Midbrain (tissue), 1 donor: ENCODE measurements at places on chromosomes 16 and 17.
A peak's percentile ranks its signal among the peaks of the same experiment; 100 is the strongest.

DNA sequence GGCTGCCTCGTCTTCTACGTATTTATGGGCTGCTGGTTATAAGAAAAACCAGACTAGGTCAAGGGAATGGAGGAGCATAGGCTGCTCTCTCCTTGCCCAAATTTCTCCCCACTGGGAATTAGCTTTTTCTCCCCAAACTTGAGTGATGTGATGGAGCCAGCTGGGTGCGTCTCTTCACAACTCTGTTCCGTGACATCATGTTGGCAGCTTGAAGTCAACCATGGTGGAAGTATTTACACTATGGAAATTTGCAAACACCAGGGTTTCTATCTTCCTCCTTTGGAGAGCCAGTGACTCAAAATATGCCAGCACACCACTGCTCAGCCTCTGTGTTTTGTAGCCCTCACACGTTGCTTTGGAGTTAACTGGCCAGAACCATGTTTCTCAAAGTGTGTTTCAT lies 78.1 kb downstream of the OR1D5 start:
- no peak for DNase-seq

DNA sequence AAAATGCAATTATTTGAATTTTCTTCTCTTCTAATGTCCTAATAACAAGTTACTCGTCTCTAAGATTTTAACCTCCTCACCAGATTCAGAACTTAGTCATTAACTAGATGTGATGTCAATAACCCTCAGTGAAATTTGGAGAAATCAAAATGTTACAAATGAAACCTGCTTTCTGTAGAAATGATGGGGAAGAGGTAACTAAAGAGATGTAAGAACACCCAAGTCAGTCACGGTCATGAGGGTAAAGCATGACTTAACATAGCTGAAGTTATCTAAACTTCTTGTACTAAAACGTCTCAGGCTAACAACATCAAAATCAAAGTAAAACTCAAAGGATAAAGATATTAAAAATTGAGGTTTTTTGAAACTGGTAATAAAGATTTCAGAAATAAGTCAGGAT lies 9.7 kb downstream of the RNFT1 start:
- no peak for DNase-seq

DNA sequence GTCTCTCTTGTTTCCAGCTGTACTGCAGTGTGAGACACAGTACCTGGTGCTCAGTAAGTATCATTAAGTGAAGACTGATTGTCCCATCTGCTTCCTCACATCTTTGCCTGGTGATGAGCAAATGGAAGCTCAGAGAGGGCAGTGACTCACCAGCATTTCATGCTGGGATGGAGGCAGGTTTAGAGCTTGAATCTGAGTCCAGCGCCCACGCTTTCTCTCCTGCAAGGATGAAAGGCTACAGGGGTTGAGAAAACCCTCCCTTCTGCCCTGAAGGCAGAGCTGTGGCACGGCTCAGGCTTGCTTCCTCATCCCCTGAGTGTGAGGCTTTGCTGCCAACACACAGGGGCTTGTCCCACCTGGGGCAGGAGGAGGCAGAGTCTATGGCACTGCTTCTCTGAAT lies 1.5 kb upstream of the RNF112 start:
- no peak for DNase-seq

DNA sequence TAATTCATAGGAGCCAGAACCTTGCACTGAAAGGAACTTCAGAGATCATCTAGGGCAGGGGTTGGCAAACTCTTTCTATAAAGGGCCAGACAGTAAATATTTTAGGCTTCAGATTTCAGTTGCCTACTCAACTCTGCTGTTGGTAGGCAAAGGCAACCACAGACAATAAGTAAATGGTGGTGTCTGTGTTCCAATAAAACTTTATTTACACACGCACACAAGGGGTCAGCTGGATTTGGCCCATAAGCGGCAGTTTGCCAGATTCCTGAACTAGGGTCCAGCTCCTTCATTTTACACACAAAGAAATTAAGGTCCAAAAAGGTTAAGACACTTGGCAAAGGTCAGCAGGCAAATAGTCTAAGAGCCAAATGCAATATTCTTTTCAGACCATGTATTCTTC lies 107.3 kb downstream of the SPAG9 start:
- no peak for DNase-seq

DNA sequence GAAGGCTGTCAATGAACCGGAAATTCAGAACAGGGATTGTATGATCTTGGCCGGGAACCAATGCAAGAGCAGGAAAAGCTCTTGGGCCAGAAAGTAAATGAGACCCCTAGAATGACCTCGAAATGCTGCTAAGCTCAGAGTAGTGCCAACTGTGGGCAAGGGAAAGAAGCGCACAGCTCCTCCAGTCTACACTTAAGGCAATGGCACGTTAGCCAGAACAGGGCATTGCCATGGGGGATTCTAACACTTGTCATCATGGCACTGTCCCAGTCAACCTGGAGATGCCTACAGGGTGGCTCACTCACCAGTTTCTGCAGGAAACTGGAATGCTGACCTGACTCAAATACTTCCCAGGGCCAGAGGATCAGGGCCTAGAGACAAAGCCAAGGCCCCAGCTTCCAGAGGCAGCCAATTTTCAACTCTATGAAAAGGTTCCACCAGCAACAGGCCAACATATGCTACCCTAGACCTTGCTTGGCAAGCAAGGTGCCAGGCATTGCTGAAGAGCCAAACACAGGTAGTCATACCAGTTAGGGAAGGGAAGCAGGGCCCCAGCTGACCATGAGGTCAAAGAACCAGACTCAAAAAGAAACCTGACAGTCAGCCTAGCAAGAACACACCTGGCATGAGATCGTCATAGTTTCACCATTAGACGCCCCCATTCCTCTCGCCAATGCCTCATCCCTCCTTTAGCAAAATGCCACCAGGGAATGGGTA lies 34.9 kb downstream of the ARHGAP17 start:
- no peak for DNase-seq

GRCh38 chr16:88444826-88445582 lies 8.1 kb upstream of the ZFPM1 start:
- DNase-seq, result no peak

GRCh38 chr16:57062329-57062728 lies 30.1 kb upstream of the CPNE2 start:
- no peak for DNase-seq

- no peak for DNase-seq
Observed at GRCh38 chr17:45237686-45238085, 16.0 kb downstream of the FMNL1 start.

- peak; percentile 14 for DNase-seq
Observed at GRCh38 chr16:9372934-9373890, 281.8 kb downstream of the HAPSTR1 start.

GRCh38 chr16:78584213-78584860 lies 484.9 kb downstream of the WWOX start:
- no peak for DNase-seq

DNA sequence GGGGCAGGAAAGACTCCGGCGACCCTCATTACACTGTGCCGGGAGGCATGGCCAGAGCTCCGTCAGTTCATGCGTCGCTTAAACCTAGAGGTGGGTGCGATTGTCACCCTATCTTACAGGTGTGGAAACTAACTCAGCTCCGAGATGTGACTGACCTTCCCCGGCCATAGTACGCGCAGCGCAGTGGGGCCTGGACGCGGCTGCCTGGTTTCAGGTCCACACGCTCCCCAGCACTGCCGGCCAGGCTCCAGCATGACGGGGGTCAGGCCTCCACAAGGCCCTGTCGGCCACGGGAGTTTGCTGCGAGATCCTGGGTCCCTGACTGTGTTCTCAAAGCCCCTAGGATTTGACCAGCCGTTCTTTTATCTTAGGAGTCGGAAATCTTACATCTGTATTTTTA lies 34.4 kb downstream of the JPH3 start:
- DNase-seq, result no peak

DNA sequence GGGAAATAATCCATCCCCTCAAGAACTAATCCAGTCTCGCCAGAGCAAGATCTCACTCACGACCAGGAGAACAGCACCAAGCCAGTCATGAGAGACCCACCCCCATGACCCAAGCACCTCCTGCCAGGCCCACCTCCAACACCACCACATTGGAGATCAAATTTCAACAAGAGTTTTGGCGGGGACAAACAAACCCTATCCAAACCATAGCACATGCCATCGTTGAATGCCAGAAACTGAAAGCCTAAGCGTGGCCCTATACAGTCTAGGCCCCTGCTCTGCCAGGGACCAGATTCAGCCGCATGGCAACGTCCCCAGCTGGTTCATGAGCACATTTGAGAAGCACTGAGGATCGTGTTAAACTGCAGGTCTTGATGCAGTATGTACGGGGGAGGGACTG lies 57.3 kb downstream of the AXIN2 start:
- no peak for DNase-seq

DNA sequence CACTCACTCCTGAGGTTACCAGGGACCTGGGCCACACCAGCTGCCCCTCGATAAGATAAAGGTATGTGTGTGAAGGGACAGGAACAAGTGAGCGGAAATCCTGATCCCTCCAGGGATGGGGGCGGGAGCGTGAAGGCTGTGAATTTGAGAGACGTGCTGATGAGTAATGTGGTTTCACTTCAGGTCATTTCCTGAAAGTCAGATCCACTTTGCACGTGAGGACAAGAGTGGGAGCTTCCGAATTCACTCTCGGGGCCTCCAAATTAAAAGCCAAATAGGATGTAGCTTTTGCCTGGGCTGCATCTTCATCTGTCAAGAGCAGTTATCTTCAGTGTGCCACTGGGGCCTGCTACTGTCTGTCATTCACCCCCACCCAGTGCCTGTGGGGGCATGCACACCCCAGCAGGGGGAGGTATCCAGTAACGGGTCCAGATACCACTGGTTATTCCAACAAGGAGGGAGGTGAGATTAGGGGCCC lies 87.4 kb upstream of the LHX1 start:
- no peak for DNase-seq

- DNase-seq, result no peak
Observed at GRCh38 chr17:71535321-71535720, 585.5 kb upstream of the SOX9 start.

- no peak for DNase-seq
Observed at GRCh38 chr17:8930649-8931048, 34.9 kb downstream of the PIK3R5 start.

DNA sequence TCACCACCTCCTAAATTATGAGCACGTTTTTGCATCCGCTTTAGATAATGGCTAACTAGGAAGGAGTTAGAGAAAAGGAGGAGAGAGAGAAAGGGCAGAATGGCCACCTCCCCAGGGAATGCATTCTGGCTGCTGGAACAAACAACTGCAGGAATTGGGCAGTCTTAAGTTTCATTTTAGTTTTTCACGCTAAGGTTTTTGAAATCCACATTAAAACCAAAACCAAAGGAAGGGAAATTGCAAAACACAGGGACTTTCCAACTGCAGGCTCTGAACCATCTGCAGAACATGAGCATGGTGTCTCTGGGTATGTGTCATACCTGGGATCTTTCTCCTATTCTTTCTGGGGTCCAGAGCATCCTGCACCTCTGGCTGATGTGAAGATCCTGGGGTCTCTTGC lies 12.1 kb upstream of the CCL8 start:
- no peak for DNase-seq

DNA sequence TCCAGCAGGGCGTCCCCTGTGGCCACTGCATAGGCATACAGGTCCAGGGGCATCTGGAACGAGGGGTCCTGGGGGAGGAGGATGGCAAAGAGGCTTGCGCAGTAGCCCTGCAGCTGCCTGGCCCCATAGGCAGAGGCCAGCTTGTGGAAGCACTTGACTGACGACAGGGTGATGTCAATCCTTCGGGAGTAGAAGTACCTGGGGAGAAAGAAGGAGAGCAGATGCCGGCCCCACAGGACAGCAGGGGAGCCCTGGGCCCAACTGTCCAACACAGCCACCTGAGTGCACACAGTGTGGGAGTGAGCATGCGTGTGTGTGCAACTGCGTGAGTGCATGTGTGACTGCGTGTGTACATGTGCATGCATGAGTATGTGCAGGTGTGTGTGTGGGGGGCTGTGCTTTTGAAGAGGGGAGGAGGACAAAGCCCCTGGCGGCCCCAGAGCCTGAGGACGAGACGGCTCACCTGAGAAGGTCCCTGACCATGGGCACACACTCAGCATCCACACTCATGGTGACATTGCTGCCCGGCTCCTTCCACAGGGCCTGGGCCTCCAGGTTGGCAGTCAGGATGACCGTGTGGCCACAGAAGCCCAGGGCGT lies 7.1 kb downstream of the LGALS3BP start:
- DNase-seq, result no peak

GRCh38 chr17:47837401-47838039 lies 3.6 kb downstream of the SCRN2 start:
- no peak for DNase-seq

GRCh38 chr17:34369571-34369970 lies 6.5 kb upstream of the CCL1 start:
- no peak for DNase-seq

- no peak for DNase-seq
Observed at GRCh38 chr16:46648656-46649055, 27.5 kb upstream of the SHCBP1 start.

DNA sequence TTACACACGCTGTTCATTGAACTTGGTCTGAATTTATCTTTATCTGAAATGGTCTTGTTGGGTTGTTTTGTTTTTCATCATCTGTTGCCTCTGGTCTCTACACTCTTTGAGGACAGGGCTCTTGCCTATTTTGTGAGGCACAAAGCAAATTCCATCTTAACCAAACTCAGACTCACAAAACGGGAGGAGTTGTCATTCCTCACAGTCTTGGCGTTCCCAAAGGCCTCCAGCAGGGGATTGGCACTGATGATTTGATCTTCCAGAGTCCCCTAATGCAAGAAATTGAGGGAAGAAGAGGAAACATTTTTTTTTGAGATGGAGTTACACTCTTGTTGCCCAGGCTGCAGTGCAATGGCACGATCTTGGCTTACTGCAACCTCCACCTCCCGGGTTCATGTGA lies 8.7 kb downstream of the MYH3 start:
- no peak for DNase-seq

- no peak for DNase-seq
Observed at GRCh38 chr16:49778202-49778930, 77.5 kb downstream of the ZNF423 start.

GRCh38 chr16:50881331-50881830 lies 139.5 kb downstream of the CYLD start:
- no peak for DNase-seq

DNA sequence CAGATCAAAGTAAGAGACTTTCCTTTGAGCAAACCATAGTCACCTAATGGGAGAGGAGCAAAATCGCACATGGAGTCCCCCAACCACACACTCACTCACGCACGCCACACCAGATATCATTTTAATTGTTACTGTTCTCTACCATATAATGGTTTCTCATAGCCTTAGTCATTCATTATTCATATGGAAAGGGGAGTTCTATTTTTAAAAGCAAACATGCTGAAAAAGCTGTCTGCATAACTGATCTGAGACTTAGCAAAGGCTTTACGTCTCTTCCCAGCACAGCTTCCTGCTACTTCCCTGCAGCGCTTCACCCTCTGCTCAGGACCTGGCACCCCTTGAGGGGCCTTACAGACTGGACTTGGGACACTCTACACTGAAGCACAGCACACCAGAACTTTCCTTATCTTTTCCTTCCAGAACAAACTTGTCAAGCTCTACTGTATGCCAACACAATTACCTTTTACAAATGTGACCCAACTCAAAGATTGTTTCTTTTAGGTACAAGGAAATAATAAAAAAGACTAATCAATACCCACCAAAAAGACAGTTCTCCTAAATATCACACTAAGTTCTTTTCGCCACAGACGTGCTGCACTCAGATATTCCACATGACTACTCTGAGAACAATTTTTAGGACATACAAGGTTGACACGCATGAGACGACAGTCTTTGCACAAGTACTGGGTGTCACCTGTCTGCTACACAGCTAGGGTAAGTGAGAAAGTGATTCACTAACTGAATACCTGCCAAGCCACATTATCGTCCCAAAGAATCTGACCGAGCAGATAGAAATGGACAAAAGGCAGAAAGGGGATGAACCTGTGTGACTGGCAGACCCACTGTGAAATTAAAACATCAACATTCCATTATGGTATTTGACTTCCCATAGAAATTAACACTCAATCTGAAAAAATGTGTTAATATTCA lies 21.5 kb downstream of the SRP68 start:
- DNase-seq, result no peak

- DNase-seq, result no peak
Observed at GRCh38 chr17:81868674-81869220, 2.4 kb downstream of the ARHGDIA start.
